ENCODE measurements at places on chromosomes 3 and 15.

GRCh38 chr3:169644750-169645149 is 18.8 kb downstream of the MECOM start:
- no peak for DNase-seq

- DNase-seq: no peak
Measured at GRCh38 chr3:10563396-10563795, 58.0 kb upstream of the ATP2B2 start.

GRCh38 chr3:79928687-79929408 is 161.1 kb upstream of the ROBO1 start:
- no peak for DNase-seq

DNA sequence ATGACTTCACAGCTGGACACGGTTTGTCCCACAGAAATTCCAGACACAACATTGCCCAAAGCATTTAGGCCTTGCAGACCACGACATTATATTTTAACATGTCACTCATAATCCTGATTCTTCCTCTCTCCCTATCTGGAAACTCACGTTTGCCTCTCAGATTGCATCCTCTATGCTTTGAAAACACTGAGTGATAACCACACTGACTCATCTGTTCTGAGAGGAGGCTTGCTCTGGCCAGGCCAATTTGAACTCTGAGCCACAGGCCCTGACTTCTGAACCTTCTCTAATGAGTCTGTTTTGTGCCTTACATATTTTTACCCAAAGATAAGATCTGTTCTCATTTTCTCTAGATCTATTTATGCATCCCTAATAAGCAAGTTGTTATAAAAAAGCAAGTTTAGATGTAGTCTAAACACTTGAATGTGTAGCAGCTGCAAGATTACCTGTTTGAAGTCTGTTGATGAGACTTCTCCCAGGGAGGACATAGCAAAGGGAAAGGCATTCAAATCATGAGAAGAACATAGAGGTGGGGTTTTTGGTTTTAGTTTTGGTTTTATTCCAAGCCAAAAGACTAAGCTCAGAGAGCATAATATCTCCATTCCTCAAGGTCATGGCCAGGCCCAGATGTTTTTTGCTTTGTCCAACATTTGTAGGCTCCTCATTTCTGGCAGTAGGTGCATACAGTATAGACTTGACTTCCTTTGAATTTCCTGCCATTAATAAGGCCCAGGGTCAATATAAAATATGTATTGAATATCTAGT is 234.4 kb upstream of the LRTM1 start:
- DNase-seq: no peak

- DNase-seq: no peak
Measured at GRCh38 chr15:68593341-68593740, 14.5 kb downstream of the CORO2B start.

GRCh38 chr3:37502621-37503020 is 328.2 kb upstream of the LRRFIP2 start:
- DNase-seq: no peak

DNA sequence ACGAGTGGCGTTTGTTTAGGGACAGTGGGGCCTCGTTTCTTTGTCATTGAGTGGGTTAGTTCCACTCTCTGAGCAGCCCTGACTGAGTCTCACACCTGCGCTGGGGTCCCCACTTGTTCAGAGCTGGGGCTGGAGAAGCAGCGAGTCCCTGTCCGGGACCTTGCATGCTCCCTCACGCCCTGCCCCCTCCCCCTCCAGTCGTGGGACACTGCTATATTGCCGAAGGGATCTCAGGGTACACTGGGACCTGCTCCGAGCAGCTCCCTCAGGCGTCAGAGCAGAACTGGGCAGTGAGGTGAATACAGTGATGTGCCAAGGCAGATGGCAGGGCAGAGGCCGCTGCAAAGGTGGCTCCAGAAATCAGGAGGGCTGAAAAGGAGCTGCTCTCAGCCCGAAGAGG is 59.9 kb upstream of the KLF13 start:
- DNase-seq: no peak

DNA sequence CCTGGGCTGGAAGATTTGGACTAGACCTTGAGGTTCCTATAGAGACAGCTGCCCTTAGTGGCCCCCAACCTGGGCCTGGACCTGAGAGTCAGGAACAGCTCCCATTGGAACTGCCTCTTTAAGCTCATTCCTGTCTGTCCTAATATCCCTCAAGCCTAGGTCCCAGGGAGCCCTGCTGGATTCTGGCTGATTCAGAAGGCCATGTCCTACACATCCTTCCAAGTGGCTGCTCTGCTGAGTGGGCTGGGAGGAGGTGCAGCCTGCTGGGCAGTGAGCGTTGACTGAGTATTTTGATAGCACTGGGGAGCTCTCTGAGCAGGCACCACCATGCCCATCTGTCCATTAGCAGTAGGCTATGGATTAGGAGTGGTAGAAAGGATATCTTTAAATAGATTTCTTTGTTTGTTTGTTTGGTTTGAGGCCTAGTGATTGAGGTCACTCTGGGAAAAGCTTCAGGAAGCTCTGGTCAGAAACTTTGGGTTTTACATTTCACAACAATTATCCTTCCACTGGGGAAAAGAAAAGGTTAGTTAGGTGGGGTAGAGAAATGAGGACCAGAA is 54.6 kb upstream of the ATOSA start:
- no peak for DNase-seq

GRCh38 chr3:32952369-32953077 is 1.1 kb downstream of the CCR4 start:
- DNase-seq: no peak

DNA sequence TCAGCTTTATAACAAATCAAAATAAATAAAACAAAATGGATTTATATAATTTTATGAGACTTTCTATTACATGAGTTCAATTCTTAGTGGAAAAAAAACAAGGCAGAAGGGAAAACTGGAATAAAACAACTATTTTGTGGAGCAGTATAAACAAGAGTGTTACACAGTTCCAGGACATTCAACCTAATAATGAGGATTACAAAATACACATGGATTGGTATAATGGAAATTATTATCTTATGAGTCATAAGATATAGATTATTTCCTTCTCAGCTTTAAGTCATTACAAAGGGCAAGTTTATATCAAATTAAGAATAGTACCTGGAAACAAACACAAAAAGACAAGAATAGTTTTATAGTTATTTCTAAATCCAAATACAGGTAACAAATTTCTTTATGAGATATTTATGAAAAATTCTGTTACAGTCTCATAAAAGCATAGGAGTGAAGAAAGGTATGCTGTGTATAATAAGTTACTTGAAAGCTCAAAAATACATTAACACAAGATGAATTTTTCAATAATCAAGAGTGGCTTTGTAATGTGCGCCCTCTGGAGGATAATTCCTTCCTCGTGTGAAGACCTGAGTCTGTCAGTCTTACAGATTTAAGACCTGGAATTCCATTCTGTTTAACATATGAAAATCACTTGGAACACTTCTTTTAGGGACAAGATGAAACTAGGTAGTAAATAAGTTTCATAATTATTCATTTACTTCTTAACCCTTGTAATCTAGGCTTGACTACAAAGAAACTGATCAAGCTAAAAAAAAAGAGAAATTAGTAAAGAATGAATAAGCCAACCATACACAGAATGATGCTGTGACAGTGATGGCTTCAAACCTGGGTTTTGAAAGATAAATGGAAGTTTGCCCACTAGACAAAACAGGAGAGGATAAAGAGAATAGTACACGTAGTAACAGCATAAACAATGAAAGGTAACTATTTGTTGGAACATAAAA is 9.5 kb downstream of the COPS2 start:
- peak; percentile 28 for DNase-seq

GRCh38 chr3:168467115-168467714 is 371.5 kb upstream of the GOLIM4 start:
- DNase-seq: no peak

GRCh38 chr15:77834276-77834990 is 201.7 kb upstream of the LINGO1 start:
- no peak for DNase-seq

GRCh38 chr3:37952564-37952963 is 38.0 kb upstream of the VILL start:
- DNase-seq: no peak

DNA sequence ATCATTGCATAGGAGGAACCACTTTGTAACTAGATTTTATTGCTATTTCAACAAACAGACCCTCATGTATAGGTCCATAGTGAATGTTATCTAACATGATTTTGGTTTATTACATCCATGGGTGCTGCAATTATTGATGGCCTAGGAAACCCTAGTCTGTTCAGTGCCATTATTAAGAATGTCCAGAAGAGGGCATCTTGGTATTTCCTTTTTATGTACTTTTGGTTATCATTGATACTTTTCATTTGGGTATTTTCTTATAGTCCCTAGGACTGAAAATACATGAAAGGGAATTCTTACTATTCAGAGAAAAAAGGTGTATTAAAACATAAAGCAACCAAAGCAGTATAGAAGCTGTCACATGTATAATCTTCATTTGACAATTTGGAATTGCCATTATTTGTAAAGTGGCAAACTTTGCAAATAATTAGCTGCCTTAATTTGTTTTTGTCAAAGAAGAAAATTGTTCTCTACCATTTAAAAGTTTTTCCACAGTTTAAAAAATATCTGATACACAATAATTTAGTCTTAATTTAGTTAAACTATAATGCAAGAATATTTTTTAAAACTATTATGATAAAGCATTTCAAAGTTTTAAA is 48.7 kb downstream of the CNOT10 start:
- DNase-seq: peak; percentile 22

DNA sequence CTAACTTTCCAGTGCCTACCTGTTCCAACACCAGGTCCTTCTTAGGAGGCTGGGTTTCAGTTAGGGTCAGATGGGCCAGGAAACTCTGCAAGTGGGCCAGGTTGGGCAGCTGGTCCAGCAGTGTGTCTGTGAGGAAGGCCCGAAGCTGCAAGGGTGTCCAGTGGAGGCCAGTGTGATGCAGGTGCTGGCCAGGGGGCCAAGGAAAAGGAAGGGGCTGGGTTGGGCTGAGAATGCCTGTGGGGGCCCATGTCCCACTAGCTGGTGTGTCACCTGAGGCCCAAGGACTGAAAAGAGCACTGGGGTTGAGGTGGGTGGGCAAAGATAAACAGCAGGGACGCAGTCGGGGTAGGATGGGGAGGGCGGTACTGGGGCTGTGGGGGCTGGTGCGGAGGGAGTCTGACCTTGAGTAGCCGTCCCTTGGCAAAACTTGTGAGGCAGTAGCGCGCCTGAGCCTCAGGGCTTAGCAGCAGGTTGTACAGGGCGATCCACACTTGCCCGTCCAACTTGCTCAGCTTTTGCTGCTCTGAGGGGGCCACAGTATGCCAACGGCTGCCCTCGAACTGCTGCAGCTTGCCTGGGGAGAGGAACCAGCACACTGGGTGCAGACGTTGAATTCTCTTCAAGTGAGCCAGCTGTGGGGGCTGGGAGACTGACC is 1.5 kb upstream of the RASSF1 start:
- no peak for DNase-seq

- DNase-seq: no peak
Measured at GRCh38 chr15:101070502-101071273, 151.5 kb downstream of the LRRK1 start.

- DNase-seq: no peak
Measured at GRCh38 chr3:134710313-134710680, 59.5 kb upstream of the KY start.

DNA sequence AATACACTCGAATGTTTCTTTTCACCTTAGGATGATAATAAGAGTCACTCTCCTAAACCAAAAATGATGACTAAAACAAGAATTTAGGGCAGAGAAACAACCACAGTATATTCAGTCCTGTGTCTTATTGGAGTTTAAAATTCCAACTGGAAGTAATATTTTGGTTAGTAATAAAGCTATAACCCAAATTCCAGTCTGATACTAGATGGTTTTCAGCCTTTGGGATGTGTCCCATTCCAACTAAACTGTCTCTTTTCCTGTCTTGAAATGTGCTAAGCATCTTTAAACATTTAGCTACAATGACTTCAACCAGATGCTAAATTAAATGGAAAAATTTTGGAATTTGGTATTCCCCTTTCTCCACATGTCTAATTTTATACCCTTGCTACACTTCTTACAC is 510.0 kb downstream of the ROBO1 start:
- DNase-seq: no peak

DNA sequence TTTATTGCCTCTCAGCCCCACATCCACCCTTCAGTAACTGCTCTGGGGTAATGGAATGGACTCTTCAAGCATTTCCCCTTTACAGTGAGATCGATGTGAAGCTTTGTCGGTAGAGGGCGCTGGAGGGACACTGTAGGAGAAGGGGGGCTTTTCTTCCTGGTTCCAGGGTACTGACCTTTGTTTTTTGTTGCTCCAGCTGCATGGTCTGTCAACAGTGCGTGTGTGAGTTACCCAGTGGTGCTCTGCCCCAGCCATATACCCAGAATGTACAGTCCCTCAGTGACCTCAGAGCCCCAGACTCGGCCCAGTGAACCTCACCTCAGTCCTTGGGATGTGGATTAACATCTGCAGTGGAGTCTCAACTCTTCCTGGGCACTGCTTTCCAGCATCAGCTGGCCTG is 180.3 kb upstream of the TSC22D2 start:
- peak; percentile 58 for DNase-seq

DNA sequence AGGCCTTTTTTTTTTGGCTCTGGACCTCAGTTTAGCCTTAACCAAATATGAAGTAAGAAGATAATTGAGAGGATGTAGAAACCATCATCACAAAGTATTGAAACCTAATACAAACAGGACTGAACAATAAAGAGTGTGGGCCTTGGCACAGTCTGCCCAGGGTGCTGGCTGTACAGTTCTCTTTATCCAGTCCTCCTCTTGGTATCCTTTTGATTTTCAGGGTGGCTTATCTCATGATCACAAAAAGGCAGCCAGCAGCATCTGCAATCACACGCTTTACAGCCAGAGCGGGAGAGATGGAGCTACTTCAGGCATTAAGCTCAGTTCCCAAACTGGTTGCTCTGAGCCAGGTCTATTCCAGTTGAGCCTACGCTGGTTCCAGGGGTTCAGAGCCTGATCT is 239.7 kb downstream of the RPLP1 start:
- DNase-seq: no peak

DNA sequence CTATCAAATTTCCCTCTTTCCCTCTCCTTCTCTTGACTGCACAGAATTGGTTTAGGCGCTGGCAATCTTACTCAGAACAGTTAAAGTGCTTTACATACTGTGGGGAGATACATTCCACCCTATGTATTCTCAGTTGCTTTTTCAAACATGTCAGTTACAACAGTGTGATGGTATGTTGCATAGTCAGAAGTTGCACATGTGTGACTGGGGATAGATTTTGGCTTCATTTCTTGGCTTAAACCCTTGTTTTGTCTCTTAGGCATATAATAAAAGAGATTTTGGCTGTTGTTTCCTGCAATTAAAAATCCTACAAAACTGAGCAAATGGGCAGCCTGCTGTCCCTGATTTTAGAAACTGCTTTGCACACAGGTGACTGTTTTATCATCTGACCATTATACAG is 86.7 kb downstream of the PIK3R4 start:
- no peak for DNase-seq

GRCh38 chr15:31327669-31328427 is 1.2 kb downstream of the KLF13 start:
- DNase-seq: no peak

GRCh38 chr15:80697075-80697685 is 2.1 kb downstream of the ABHD17C start:
- DNase-seq: no peak

DNA sequence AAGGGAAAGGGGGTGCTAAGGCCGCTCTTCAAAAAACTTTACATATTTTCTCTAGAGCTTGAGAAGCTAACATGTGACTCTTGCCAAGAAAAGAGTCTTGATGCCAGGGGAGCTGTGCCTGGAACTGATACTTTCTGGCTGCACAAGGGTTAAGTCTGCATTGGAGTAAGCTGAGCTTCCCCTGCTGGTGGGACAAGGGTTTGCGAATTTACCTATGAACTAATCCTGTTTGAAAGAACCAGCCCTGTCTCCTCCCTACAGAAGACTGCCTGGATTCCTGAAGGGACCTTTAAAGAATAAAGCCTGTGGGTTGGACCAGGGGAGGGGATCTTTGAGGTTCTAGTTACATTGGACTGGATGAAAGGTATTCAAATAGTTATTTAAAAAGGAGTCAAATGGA is 58.3 kb upstream of the EPHA3 start:
- DNase-seq: no peak

Measured in SW 1271 (cell line).